ENCODE measurements at places on chromosomes 13 and 19.

DNA sequence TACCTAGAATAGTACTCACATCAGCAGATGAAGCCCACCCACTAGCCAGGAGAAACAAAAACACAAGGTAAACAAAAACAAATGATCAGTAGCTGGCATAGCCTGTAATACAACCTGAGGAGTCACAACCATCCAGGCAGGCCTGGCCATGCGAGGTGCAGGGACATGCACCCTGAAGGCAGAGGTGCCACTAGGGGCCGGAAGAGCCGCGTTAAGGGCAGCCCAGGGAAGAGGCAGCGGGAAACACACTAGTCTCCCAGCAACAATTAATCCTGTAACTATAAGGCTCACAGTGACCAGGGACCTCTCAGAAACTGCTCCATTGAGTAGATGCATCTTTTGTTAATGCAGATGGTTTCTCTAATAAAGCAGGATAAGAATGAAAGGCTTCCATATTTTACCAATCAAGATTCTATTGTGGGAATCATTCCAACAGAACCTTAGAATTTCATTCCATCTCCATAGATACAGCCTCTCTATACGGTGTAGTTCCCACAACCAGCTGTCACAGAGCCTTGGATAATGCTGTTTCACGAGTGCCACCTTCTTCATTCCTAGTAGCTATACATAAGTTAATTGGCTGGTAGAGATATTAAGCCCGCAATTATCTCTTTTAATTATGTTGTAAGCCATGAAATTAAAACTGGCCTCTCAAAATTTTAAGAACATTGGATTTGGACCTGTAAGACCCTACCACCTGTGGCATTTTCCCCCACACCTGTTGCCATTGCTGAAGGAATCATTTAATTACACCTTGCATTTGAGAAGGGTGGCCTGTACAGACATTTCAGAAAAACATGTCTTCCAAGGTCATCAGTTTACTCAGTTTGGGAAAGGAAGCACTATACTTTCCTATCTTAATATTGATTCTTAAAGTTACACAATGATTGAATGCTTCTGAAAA lies 28.7 kb downstream of the ANKRD10 start:
- no peak for DNase-seq

DNA sequence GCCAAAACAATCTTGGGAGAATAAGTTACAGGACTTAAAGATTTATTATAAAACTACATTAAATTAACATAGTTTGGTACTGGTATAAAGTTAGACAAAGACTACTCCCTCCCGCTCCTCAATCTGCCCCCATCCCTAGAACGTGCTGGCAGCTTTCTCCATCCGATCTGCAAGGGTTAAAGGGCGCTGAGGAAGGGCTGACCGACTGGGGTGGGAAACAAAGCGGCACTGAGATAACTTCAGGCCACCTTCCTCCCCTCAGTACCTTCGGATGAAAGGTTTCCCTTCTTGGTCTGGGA lies 790 bp upstream of the SUGT1 start:
- no peak for DNase-seq

DNA sequence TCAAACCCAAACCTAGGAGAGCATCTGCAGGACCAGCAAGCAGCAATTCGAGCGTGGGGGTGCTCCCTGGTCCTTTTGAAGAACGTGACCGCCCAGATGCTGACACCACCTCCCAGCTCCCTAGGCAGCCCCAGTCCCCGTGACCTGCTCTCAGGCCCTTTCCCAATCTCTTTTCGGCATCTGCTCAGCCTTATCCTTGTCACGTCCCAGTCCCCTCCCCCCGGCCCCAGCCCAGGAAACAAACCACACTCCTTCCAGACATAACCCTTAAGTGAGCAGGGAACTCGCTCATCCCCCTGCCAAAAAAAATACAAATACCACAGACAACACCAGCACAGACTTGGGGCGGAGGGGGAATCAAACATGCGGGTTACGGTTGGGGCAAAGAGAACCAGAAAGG lies 3.3 kb downstream of the MLLT1 start:
- no peak for DNase-seq

- peak; percentile 82 for DNase-seq
These were observed 176.8 kb upstream of the ZNF507 start for GRCh38 chr19:32168606-32169005.

DNA sequence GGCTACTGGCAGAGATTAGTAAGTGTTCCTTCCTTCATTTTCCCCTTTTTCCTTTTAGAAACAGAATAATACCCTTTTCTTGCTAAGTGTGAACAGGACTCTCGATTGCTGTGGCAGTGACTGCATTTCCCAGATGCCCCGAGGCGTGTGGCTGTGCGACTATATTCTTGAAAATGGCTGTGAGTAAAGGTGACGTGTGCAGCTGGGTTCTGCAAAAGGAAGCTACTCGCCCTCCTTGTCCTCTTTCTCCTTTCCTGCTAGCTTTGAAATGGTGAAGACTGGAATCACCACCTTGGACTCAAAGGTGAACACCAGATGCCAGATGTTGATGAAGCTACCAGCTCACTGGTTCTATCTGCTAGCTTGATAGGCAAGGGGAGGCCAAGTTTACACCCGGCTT lies 121.4 kb downstream of the MIPEP start:
- no peak for DNase-seq

GRCh38 chr19:50906217-50906616 lies 5.0 kb downstream of the KLK4 start:
- no peak for DNase-seq

DNA sequence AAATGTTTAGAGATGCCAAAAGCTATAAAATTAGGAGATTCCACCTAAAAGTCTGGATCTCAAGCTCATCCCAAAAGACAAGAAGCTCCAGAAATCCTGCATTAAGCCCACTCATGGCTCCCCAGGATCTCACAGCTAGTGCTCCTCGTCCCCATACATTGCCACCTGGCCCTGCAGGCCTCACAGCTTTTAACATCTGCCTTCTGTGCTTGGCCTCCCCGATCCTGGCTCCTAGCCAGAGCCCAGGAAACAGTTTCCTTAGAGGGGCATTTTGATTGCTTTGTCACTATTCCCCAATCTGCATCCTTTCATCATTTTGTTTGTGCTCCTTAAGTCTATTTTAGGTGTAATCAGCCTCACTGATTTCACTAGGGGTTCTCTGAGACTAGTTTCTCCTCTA lies 14.5 kb upstream of the DCT start:
- no peak for DNase-seq

DNA sequence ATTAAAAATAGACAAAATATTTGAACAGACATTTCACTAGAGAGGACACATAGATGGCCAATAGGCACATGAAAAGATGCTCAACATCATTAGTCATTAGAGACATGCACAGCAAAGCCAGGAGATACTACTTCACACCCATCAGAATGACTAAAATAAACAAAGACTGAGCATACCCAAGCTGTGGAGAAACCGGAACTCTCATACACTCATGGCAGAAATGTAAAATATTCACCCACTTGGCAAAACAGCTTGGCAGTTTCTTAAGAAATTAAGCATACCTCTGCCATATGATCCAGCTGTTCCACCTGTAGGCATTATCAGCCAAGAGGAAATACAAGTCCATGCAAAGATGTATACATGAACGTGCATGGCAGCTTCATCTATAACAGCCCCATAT lies 213.4 kb downstream of the TSHZ3 start:
- no peak for DNase-seq

DNA sequence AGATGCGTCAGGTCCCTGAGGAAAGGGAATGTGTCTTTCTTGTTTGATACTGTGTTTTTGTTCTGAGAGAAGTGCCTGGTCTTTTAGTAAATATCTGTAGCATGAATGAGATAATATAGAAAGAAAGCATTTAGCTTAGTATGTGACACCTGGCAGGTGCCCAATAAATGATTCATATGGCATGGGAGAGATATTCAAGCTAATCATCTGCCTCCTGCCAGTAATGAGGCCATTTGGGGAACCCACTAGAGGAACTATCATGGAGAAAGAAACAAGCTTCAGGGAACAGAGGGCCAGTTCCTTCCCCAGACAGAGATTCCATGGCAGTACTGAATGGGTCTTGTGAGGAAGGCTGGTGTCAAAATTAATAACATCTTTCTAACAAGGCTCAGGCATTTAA lies 603.9 kb downstream of the DCT start:
- no peak for DNase-seq

DNA sequence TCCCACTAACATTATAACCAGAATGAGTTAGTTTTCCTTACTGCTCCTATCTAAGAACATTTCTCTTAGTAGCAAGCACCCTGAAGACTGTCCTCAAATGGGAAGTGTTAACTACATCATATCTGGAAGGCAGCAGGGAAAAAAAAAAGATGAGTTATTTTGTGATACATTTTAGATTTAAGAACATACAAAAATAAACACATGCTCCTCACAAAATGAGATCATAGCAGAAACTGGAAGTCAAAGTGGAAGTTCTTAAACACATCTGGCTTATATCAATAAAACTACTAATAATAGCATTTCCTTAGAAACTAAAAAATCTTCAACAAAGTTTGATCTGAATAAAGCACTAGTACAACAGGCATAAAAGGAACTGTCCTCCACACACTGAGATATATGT lies 70.4 kb downstream of the SLITRK6 start:
- no peak for DNase-seq

GRCh38 chr19:1481893-1482360 lies 2.9 kb upstream of the C19orf25 start:
- no peak for DNase-seq

DNA sequence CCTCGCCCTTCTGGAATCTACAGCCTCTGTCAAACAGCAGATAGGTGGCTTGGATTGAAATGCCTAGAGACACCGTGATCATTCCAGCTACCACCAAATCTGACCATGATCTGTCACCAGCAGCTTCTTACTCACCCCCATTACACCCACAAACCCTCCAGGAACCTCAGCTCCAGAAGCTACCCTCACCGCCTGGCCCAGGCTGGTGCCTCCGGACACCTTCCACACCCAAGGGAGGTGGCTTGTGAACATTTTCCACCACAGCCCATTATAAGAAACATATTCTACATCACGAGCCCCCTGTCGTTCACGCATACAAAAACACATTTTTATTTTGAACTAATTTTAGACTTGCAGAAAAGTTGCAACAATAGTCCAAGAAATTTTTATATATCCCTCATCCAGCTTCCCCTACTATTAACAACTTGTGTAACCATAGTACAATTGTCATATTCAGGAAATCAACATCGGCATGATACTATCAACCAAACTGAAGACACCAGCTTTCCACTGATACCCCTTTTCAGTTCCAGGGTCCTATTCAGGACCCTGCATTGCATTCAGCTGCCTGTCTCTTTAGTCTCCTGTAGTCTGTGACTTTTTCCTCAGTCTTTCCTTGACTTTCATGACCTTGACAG lies 15.4 kb upstream of the UBE2L5 start:
- no peak for DNase-seq

- DNase-seq, result no peak
These were observed 102.6 kb upstream of the MYCBP2 start for GRCh38 chr13:77429320-77430142.

- no peak for DNase-seq
These were observed 40.4 kb downstream of the MLLT1 start for GRCh38 chr19:6239401-6239844.

DNA sequence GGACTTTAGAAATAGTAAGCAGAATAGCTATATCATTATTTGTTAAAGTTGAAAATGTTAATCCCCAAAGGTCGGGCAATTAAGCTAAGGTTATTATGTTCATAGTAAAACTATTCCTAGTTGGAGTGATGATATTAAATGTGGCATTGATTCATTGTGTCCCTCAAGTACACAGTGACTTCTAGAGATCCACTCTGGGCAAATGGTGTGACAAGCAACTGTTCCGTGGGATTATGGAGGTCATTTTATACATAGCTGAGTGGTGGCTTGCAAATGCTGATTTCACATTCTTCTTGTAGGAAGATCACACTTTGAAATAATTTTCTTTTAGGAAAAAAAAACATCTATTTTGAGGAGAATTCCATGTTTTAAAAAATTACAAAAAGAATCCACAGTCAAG lies 317.8 kb downstream of the ATP8A2 start:
- no peak for DNase-seq

All from vagina (tissue), 2 donors.